ENCODE measurements at places on chromosomes 13 and 19.

GRCh38 chr13:30404207-30404606 lies 18.1 kb upstream of the UBE2L5 start:
- DNase-seq, result no peak

DNA sequence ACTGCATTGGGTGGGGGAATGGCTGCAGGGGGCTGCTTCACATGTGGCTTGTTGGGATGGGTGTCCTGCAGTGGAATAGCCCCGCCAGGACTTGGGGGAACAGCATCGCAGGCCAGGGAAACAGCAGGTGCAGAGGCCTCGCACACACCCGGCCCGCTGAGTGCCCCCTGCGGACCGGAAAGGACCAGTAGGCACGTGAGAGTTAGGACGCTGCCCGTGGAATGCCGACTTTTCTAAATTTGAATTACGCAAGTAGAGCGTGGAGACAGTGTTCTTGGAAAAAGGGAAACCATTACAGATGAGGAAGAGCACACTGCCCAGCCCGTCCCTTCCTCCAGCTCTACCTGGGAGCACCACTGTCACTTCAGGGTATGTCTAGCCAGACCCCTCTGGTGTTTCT lies 11.5 kb downstream of the DNM2 start:
- DNase-seq, result no peak

DNA sequence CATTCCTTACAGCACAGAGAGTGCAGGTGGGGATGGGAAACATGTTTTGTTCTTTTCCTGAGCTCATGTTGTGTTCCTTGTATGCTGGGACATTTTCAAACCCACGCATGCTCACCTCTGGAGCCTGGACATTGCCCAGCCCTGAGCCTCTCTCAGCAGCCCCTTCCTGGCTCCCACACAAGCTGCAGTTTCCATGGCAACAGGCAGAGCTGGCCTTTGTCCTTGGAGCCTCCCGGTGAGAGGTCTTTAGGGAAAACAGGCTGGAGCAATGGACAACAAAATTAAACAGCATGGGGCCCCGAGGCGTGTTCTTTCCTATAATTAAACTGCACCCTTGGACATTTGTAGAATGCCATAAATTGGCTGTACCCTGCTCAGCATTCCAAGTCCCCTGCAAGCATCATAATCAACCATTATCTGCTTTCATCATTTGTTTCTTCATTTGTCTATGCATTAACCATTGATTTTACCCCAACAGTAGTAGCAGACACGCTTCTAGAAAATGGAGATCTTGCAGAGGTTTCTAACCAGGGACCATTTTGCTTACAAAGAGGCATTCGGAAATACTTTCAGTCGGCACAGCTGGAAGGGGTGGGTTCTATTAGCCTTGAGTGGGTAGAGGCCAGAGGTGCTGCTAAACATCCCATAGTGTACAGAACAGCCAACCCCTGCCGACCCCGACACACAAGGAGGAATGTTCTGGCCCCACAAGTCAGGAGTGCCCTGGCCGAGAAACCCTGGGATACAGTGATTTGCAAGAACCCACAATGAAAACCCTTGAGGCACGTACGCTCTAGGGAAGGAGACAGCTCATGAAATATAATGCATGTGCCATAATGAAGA lies 133.4 kb upstream of the PEG3 start:
- DNase-seq, result no peak

- DNase-seq, result no peak
These were observed 212.2 kb upstream of the HTR2A start for GRCh38 chr13:47109028-47109427.

GRCh38 chr19:42658076-42658475 lies 63.4 kb upstream of the CEACAM8 start:
- DNase-seq, result no peak

GRCh38 chr13:81171065-81171647 lies 830.2 kb upstream of the SPRY2 start:
- DNase-seq, result no peak

GRCh38 chr13:24129914-24130774 lies 30.4 kb upstream of the SPATA13 start:
- DNase-seq, result no peak

DNA sequence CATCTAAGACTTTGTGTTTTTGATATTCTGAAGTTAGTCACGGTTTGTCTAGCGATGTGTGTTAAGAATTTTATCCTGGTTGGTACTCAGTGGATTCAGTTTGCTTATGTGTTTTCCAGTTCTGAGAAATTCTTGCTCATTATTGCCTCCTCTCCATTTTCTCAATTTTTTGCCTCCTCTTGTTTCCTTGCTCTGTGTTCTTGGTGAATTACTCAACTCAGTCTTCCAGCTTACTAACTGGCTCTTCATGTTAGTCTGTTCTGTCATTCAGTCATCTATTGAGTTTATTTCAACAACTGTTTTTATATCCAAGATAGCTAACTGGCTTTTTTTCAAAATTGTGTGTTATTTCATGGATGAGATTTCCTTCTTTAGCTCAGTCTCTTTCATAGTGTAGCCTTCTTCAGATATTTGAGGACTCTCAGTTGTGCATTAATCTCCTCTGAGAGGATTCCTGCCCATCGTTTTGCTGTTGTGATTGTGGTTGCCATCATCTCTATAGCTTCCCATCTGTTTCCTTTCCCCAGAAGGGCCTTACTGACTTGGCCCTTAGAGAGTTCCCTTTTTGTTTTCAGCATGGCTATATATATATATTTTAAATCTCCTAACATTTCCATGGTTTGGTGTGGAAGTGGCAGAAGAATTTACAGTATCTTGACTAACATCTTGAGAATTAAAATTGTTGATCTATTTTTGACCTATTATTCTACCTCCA lies 6.2 kb downstream of the SETDB2 start:
- no peak for DNase-seq

DNA sequence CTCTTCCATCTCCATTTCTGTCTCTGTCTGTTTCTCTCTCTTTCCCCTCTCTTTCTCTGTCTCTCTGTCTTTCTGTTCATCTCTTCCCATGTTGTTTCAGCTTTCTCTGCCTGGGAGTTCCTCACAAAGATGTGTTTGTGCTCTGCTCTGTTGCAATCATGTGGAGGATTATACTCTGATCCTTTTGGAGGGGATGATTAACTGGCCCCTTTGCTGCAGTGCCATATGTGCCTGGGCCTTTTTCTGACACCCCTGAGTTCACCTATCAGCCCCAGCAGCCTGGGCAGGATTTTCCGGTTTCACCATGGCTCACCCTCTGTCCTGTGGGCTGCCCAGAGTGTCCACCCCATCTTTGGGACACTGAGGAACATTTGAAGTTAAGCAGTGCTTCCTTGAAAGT lies 9.0 kb upstream of the TEX26 start:
- no peak for DNase-seq

- peak; percentile 91 for DNase-seq
These were observed at the start of gene CD79A for GRCh38 chr19:41876847-41877832. Gene CD79A (plus strand): TSS chr19:41877279. CDS start chr19:41877305, 26 bp downstream.

DNA sequence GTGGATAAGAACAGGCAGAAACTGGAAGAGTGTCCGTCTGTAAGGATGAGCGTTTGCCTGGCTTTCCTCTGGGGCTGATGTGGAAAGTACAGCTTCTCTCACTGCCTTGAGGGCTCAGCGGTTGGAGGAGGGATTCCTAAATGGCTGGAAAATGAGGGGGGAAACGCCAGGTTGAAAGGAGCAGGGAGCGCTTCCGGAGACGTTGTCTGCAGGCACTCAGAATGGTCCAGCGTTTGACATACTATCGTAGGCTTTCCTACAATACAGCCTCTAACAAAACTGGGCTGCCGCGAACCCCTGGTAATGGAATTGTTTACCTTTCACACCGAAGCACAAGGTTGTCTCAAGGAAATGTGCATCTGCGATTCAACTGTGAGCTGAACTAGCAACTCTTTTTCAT lies 39.9 kb downstream of the MRPL57 start:
- no peak for DNase-seq

DNA sequence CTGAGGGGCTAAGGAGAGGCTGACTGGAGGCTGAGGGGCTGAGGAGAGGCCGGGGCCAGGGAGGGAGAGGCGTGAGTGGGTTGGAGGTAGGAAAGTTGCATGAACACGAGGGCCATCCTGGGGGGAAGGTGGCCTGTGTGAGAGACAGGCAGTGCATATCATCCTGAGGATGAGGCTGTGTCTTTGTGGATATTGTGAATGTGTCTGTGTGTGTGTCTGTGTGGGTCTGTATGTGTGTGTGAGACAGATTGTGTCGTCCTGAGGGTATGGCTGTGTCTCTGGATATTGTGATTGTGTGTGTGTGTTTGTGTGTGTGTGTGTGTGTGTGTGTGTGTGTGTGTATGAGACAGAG lies 422 bp downstream of the ZNF71 start:
- DNase-seq, result no peak
